ENCODE measurements at places on chromosomes 2 and 18. TPM values are rescaled to one million over a fixed set of nuclear protein-coding genes. Genes with fewer than 3 reads are reported as not detected.

DNA sequence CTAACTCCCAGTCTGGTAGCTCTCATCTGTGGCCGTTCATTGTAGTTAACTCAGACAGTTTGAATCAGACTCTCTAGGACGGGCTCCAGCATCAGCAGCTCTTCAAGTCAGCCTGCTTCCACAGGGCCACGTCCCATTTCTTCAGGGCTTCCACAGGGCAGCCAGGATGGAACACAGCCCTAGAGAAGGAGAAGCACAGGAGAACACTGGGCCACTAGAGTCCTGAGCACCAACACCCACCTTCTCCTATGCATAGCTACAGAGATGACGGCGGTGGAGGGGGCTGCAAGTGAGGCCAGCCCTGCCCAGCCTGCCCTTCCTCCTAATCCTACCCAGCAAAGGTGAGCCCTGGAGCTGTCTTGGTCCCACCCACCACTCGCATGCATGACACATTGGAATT is 10.2 kb upstream of the TEX261 start:
- no peak for DNase-seq

GRCh38 chr18:69830189-69830588 is 117.5 kb downstream of the CD226 start:
- no peak for DNase-seq

The GNAL gene
- total RNA-seq = 0.12 TPM

The CCDC93 gene
- total RNA-seq = 27.3 TPM

Data from activated CD4-positive, alpha-beta memory T cell treated with anti-CD3 and anti-CD28 coated beads for 36 hours (primary cell).